ENCODE measurements at places on chromosomes 7 and 10.

DNA sequence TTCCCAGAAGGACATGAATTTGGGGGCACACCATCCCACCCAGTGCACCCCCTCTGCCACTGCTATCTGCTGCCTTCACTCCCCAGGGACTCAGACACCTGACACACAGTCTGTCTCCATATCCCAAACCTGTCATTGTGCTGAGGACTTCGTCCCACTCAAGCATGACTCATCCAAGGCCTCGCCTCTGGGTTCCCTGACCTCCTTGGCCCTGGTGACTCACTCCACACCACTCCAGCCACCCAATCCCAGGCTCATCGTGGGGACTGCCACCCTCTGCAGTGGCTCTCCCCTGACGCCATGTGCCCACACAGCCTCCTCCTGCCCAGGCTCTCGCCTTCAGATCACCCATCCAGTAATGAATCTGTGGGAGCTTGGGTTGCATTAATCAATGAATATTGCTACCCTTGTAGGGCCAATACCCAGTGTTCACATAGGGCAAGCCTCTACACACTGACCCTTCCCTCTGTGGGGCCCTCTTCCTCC, 6.6 kb upstream of the INSIG1 start:
- DNase-seq = no peak

DNA sequence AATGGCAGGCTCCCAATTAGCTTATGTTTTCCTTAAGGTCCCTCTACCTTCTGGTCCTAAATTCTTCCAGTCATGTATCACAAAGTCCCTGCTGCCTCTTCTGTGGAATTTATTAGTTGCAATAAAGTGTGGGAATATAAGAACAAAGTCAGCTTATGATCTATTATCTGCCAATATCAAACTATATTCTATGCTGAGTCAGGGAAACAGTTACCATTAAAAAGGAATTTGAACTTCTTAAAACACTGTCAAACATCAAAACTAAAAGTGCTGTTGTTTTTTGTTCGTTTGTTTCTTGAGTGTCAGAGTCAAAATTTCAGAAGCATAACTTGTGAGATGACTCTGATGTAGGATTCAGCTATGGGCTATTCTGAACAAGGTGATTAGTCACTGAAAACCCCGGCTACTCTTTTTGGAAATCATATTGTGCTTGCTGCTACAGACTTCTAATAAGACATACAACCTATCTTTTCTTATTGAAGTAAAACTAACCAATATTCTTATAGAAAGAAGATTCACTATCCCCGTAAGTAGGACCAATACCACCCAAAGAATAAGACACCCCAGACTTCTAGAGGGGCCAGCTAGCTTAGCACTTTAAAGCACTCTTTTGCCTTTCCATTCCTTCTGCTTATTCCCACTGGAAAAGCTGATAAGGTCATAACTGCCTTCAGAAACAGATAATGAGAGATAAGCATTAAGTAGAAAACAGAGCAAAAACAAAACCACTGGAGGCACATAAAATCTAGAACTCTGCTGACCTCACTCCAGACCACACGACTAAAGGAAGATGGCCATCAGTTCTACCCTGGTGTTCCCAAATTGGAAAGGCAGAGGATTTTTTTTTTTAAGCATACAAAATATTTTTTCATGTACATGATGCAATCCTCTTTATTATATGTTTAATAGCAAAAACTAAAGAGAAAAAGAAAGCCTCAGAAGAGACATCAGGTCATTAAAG, 370.6 kb downstream of the PARD3 start:
- no peak for DNase-seq

GRCh38 chr10:70600512-70601395, 1.8 kb downstream of the PRF1 start:
- DNase-seq = no peak

DNA sequence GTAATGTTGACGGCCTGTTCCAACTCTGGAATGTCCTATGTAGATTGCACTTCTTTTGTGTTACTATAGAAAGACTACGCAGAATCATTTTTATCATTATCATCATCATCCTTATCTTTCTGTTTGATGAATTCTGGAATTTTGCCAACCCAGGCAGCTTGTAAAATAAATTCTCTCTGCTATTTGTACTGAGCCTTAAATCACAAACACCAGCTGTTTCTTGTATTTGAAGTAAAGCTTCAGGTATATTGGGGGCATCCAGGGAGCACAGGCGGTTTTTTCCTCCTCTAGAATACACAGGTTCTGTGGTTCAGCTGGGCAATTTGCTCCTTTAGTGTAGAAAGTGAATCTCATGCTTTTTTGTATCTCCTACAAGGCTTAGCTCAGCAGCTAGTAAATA, 14.9 kb upstream of the CPA5 start:
- no peak for DNase-seq

DNA sequence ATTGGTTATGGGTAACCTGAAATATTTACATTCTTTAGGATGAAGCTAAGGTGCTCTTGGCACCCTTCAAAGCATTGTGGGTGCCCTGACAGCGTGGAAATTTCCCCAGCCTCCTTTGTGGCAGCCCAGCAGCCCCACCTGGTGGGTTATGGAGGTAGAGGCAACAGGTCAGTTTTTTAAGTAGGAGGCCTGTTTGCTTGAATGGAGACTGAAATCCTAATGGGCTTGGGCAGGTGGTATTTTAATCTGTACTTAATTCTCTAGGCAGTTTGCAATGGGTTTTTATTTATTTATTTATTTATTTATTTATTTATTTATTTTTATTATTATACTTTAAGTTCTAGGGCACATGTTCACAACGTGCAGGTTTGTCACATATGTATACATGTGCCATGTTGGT, 139.4 kb downstream of the EPC1 start:
- no peak for DNase-seq
